ENCODE measurements at places on chromosomes 7 and 10.
A peak's percentile ranks its signal among the peaks of the same experiment; 100 is the strongest.

GRCh38 chr10:87519582-87519981, 14.9 kb downstream of the MINPP1 start:
- DNase-seq, result no peak

GRCh38 chr7:158885624-158886023, 29.3 kb downstream of the DYNC2I1 start:
- DNase-seq, result no peak

GRCh38 chr10:29652192-29652591, 17.4 kb upstream of the SVIL start:
- no peak for DNase-seq

DNA sequence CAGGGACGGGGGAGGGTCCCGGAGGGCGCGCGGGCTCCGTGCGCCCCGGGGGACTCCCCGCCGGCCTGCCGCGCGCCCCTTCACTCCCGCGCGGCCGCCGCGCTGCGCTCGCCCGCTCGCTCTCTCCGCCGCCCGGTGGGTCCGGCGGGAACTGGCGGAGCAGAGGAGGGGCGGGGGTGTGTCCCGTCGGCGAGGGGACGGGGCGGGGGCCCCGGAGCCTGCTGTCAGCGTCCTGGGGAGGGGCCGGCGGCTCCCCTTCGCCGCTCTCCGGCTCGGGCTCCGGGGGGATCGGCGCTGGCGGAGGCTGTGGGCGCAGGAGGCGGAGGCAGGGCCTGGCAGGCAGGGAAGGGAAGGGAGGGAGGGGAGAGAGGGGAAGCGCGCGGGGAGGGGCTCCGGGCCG, at the start of gene SH3PXD2A:
Gene SH3PXD2A, minus strand, starts transcription at position 153 of the 400 bp plus-strand sequence. CDS start 310 bp downstream, outside the sequence.
- DNase-seq, result peak; percentile 77

- DNase-seq, result no peak
Measured at GRCh38 chr10:116683166-116683565, 59.2 kb downstream of the HSPA12A start.

- peak; percentile 50 for DNase-seq
Measured at GRCh38 chr10:105952153-105952552, 1212.4 kb downstream of the SORCS1 start.

DNA sequence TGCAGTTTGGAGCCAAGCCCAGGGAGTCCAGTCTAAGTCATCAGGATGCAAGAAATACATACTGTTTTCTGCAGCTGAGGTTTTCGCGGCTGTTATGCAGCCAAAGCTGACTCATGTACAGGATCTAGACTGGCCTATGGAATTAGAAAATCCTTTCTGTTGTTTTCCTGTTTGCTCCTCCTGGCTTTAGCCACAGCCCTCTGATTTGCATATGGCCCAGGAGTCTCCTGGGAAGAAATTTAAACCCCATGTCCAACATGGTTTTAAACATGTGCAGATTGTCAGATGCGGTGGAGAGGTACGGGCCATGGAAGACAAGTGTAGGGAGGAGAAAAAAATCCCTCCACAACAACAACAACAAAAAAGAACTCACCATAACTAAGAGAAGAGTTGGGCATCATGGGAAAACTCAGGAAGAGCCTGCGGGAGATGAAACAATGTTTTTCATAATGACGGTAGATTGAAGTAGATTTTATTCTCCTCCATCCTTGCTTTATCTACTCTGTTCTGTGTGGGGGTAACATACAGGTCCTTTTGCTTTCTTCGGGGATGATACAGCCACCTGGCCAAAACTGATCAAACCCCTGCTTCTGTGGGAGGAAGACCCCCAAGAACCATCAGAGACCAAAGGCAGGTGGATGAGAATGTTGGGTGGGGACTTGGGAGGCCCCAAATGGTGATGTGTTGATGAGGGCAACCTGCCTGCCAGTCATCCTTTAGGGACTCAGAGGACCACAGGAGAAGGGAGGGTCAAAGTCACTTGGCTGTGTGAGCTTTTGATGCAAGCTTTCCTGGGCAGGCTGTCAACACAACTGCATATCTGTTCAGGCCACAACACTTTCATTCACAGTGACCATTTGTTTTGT, 29.8 kb upstream of the GNA12 start:
- DNase-seq, result no peak

DNA sequence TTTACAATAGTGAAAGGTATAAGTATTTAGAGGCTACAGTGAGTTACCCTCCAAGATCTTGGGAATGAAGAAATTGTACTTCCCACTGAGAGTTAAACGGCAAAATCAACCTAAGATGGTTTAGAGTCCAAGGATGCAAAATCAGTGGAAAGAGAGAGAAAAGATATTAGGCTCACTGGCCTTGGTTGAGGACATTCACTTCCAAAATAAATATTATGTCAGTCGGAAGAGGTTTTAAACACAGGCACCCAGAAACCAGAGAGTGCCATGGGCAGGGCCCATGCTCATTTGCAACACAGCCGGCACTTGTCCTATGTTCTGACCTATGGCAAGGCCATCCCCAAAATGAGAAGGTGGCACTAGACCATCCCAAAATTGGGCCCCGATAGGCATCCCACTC, 3.9 kb upstream of the WDR91 start:
- no peak for DNase-seq

- DNase-seq, result no peak
Measured at GRCh38 chr10:13502380-13502779, 26.4 kb downstream of the BEND7 start.

GRCh38 chr7:116952635-116953371, 498 bp upstream of the ST7 start:
- peak; percentile 50 for DNase-seq

- no peak for DNase-seq
Measured at GRCh38 chr7:21368317-21368716, 59.6 kb upstream of the SP4 start.

DNA sequence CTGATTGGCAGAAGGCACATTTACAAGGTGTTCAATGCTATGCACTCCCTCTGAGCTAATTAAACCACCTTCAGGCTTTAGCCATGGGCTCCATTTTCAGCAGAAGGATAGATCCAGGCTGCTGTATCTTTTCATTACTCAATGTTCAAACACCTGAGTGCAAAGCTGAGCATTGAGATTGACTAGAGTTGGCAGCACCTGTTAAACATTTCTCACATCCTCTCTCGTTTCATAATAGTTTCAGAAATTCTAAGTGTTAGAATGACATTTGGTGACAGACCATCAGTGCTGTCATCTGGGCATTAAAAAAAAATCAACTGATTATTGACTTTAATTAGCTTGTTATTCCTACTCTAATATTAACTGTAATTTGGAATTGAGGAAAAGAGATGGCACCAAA, 187.1 kb upstream of the SEMA3E start:
- DNase-seq, result no peak

DNA sequence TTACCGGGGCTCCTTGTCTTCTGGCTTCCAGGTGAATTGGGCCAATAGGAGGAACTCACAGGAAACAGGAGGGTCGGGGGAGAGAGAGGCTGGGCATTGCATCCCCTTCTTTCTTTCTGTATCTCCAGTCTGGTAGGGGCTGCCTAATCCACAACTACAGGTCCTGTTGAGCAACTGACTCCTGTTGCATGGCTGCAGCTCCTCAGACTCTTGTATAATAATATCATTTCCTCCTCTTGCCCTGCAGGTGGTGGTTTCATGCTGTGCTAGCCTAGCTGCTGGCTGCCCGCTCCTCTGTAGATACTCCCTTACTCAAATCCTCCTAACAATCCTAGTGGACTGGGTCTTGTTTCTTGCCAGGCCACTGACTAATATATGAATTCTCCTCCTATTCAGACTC, 276.5 kb upstream of the SMIM30 start:
- peak; percentile 44 for DNase-seq

DNA sequence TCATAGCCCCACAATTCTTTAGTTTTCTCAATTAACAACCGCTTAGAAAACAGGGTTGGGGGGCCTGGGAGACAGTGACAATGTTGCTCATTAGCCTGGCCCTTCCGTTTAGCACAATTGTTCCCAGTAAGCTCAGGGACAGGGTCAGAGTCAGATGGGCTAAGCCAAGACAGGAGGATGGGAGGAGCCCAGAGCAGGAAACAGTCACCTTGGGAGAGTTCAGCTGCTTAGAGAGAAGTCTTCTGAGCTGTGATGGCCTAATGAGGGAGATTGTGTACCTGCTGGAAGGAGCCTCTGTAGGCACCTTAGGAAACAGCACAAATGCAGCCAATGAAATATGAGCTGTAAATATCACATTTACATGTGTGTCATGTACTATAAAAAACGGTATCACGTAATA, 35.9 kb downstream of the SVOPL start:
- DNase-seq, result no peak

DNA sequence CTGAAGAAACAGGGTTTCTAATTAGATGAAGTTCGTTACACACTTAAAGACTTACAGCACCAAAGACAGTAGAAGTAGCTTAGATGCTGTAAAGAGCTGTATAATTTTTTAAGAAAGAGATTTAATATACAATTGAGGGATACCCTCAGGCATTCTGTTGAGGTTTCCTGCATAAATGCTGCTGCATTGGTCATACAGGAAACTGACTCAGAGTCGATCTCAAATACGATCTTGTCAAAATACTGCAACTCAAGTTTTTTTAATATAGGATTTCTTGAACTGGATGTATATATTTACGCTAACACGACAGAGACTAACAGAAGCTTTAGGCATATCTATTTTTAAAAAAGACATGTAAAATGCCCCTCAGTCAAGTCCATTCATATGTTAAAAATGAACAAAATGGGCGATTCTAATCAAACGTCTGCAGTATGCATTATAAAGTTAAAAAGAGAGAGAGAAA, 2.4 kb upstream of the ARID5B start:
- DNase-seq, result no peak

DNA sequence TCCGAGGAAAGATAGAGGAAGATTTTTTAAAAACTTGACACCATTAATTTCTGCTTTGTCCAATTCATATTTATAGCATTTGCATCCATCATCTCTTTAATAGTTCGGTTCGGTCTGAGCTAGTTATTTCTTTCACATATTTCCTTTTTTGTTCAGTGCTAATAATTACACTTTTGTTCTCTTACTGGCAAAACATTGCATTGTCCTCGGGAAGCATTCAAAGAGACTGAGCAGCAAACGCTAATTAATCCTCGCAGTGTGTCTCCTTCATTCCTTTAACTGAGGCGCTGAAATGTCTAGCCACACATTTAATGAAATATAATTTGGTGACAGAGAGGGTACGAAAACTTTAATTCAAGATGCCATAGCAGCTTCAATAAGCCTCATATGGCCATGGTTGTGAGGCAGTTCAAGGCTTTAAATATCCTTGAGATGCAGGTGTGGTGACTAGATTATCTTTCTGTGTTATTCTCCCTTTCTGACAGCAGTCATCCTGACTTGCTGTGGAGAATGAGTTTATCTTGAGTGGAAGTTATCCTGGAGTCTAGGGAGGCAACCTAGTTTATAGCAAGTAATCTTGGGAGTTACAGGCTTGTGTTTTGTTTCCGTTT, 431.4 kb downstream of the SDK1 start:
- DNase-seq, result no peak

GRCh38 chr10:88245974-88246511, 337.1 kb downstream of the RNLS start:
- no peak for DNase-seq

DNA sequence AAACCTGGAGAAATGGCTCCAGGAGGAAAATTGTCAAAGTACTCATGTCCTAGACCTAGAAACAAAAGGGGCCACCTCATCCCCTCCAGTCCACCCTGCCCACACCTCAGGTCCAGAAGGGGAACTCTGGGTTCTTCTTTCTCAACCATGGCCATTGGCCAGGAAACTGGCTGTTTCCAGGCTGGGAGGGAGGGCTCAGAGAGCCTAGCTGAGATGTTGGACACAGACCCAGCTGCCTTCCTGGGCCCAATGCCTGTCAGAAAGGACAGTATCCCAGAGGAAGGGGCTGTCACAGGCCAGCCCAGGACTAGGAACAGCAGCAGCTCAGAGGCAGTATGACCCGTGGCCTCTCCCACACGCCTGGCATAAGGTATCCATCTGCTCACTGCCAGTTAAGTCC, 9.6 kb downstream of the GRID1 start:
- DNase-seq, result no peak

DNA sequence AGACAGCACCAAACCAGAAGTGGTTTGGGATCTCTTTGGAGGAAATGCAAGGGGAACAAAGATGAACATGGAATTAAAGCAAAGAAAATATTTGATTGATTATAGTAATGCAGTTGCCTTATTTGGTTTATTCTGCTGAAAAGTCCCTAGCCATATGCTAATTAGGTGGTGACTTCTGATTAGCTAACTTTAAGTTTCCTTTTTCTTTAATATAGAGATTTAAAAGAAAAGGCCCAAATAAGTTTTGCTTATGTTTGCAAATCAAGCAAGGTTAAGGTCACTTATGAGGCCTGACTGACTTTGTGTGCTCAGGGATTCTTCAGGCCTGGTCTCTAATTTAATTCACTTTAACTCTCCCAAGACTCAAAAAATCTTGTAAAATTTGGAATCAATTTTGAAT, 6.2 kb upstream of the ANKRD22 start:
- DNase-seq, result no peak

DNA sequence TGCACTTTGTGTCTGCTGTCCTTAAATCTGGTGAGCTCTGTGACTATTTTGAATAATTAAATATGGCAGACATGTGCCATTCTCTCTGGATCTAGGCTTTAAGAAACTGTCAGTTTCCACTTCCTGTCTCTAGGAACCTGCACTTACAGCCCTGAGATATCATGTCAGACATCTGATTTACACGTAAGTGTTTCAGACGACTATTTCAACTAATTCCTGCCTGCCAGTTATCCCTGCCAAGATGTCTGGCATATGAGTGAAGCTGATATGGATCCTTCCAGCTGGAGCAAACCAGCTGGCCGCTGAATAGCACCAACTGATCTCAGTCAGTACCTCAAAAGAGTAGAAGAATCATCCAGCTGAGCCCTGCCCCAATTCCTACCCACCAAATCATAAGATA, 362.2 kb upstream of the SMIM30 start:
- DNase-seq, result no peak

DNA sequence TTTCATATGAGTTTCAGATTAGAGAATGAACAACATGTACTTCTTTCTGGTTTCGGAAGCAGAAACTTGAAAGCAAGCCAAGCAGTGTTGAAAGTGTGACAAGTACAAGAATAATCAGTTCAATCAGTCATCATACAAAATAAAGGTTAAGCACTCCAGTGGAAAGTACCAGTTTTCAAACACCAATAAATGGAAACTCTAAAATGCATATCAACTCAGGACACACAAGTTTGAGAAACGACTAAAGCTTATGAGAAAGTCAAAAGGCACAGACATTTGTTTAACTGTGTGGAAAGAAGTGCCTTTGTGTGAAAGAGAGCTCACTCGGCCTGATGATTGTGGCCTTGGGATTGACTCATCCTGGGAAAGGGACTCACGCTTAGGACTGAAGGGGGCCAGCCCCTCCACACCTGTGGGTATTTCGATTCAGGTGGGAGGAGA, 60.6 kb upstream of the AKR1C1 start:
- DNase-seq, result no peak

DNA sequence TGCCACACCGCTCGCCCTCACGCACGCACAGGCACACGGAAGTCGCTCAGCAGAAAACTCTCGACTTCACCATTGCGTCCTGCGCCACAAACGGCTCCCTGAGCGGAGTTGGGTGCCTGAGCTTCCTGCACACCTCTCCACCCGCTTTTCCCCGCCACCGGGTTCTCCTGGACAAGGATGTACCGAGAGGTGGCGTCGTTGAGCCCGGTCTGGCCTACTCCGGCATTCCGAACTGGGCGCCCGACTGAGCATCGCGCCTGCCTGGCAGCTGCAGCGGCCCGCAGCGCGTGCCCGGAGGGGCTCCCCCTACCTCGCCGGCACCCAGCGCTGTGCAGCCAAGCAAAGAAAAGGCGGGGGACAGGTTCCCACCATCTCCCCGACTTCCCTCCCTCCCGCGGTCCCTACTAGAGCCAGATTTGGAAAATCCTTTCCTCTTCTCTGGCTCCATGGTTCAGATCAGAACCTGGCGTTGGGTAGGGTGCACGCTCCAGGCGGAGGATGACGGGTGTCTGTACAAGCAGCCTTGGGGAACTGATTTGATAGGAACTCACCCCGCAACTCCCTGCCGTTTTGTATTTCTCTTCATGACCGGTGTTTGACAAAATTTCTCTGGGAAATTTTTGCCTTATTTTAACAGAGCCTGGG, 1.7 kb downstream of the SORCS3 start:
- peak; percentile 89 for DNase-seq
